Keratinocyte (primary cell): ENCODE measurements at places on chromosomes 2 and 18. TPM values are rescaled to one million over a fixed set of nuclear protein-coding genes. Genes with fewer than 3 reads are reported as not detected.

Gene PID1
- polyA plus RNA-seq = 3.5 to 6.0 TPM (median 5.4 TPM) in 3 replicates

GRCh38 chr2:17093712-17094111, 424.5 kb downstream of the RAD51AP2 start:
- DNase-seq = no peak
- H3K4me3 ChIP-seq = no peak overlapping the region
- H3K36me3 ChIP-seq = no peaks in the 10 kb centered on the region
- no peaks in the 10 kb centered on the region for H3K4me1 ChIP-seq
- no peak overlapping the region for H3K27ac ChIP-seq
- no peaks in the 10 kb centered on the region for H3K27me3 ChIP-seq

DNA sequence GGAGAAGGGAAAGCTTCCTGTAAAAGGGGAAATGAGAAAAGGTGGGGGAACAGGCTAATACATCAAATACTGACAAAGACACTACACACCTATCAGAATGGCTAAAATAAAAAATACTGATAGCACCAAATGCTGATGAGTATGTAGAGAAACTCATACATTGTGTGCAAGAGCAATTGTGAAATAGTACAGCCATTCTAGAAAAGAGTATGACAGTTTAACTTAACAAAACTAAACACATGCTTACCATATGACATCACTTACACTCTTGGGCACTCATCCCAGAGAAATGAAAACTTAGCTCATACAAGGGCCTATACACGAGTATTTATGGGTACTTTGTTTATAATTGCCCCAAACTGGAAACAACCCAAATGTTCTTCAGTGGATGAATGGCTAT, 53.4 kb downstream of the ZNF638 start:
- no peak overlapping the region for H3K4me3 ChIP-seq
- H3K4me1 ChIP-seq = no peaks in the 10 kb centered on the region
- peaks cover 3% of the 10 kb centered on the region for H3K36me3 ChIP-seq
- no peak for DNase-seq
- no peak overlapping the region for H3K27ac ChIP-seq

GRCh38 chr2:11797846-11798245, 51.4 kb downstream of the LPIN1 start:
- H3K4me1 ChIP-seq = no peaks in the 10 kb centered on the region
- no peak overlapping the region for H3K27ac ChIP-seq

- no peak for DNase-seq
- H3K27me3 ChIP-seq = no peaks in the 10 kb centered on the region
- H3K27ac ChIP-seq = no peak overlapping the region
These were observed 53.0 kb upstream of the ACYP2 start for GRCh38 chr2:54062401-54062800.

DNA sequence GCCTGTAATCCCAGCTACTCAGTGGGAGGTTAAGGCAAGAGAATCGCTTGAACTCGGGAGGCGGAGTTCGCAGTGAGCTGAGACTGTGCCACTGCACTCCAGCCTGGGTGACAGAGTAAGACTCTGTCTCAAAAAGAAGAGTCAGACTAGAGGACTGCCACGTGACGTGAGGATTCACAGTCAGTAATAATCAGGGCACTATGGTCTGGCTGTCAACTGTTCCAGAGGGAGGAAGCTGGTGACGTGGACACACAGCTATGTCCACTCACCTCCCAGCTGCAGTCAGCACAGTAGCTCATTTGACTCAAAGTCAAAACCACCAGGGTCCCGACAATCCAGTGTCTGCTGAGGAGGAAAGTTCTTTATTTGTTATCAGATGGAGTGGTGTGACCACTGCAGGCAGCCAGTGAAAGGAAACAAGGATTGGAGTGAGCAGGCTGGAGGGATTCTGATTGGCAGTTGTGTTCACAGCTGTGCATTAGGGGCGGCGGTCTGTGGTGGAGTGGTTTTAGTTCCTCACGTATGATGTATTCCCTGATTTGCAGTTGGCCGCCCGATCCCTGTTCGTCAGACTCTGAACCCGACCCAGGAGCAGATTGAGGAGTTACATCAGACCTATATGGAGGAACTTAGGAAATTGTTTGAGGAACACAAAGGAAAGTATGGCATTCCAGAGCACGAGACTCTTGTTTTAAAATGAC, 37.9 kb downstream of the MOGAT1 start:
- H3K36me3 ChIP-seq = no peaks in the 10 kb centered on the region
- no peaks in the 10 kb centered on the region for H3K27me3 ChIP-seq
- H3K27ac ChIP-seq = no peak overlapping the region
- DNase-seq = no peak
- H3K4me1 ChIP-seq = peaks cover 4% of the 10 kb centered on the region
- H3K4me3 ChIP-seq = no peak overlapping the region

DNA sequence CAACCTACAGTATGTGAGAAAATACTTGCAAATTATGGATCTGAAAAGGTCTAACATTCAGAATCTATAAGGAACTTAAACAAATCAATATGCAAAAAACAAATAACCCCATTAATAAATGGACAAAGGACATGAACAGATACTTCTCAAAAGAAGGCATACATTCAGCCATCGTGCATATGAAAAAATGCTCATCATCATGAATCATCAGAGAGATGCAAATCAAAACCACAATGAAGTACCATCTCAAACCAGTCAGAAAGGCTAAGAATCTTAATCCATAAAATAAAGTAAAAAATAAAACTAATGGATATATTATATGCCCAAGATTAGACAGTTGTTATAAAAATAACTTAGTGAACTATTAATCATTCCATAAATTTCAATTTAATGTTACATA, 154.0 kb downstream of the CALCRL start:
- no peak overlapping the region for H3K4me3 ChIP-seq
- no peaks in the 10 kb centered on the region for H3K4me1 ChIP-seq
- no peaks in the 10 kb centered on the region for H3K27me3 ChIP-seq
- no peaks in the 10 kb centered on the region for H3K36me3 ChIP-seq

DNA sequence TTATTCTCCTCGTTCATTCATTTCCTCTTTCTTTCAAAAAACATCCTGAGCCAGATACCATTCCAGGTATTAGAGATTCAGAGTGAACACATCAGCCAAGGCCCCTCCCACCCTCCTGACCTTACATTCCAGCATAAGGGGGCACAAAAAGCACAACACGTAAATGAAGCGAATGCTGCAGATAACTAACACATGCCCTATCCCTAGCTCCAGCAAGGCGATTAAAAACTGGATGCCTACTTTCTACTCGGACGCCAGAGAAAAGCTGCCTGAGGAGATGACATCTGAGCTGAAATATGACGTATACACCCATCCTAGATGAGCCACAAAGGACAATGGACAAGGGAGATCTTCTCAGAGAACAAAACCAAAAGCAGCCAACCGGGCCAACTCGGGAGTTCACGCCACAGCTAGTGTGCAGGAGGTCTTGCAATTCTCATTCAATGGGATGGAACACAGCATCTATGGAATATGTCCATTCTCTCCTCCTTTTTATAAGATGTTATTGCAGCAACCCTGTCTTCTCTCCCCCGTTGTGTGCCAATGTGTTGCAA, 33.5 kb downstream of the FEZ2 start:
- no peak overlapping the region for H3K27ac ChIP-seq
- peaks cover 57% of the 10 kb centered on the region for H3K4me1 ChIP-seq
- H3K36me3 ChIP-seq = peaks cover 21% of the 10 kb centered on the region
